ENCODE measurements at places on chromosomes 3 and 15.

- no peak for DNase-seq
These were observed 39.4 kb downstream of the DNAJB8 start for GRCh38 chr3:128427175-128427857.

DNA sequence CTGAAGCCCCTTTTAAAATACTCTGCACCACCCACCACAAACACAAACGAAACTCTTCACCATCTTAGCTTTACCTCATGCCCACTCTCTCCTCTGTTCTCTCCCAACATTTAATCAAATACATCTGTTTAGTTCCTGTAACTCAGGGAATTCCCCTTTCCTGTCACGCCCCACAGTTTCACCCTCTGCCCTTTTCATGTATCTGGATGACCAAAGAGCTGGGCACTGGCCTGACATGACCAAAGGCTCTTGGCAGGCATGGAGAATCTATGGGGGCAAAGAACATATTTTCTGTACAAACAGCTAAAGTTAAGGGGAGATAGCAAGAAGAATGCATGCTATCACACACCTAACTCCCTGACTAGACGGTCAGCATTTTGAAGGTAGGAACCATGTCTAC, 270.0 kb downstream of the TBL1XR1 start:
- no peak for DNase-seq

GRCh38 chr3:42631620-42632019, 21.9 kb upstream of the ZBTB47 start:
- no peak for DNase-seq

GRCh38 chr3:62260655-62261054, 112.7 kb downstream of the FEZF2 start:
- no peak for DNase-seq

DNA sequence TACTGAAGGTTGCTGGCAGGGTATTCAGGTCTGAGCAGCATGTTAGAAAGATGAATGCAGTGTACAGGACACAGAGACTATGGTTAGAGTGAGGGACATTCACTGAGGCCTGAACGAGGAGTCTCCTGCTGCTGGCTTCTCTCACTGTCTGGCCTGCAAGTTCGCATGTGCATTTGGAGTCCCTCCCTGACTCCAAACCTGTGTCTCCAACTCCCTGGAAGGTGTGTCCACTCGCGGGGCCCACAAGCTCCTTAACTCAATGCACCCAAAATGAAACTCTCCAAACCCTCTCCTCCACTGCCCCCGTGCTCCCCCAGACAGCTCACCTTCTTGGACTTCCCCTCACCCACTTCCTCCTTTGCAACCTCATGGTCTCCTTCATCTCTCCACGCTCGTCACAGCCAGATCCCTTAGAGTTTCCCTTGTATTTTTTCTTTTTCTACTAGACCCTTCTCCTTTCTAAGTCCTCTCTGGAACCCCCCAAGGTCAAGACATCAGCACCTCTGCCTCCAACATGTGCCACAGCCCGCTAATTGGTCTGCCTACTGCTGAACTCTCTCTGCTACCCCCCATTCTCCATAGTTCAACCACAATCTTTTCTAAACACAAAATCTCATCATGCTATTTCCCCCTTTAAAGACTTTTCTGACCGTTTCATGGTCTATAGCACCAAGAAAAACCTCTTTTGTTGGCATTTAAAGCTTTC, 58.3 kb downstream of the HES1 start:
- DNase-seq: no peak

DNA sequence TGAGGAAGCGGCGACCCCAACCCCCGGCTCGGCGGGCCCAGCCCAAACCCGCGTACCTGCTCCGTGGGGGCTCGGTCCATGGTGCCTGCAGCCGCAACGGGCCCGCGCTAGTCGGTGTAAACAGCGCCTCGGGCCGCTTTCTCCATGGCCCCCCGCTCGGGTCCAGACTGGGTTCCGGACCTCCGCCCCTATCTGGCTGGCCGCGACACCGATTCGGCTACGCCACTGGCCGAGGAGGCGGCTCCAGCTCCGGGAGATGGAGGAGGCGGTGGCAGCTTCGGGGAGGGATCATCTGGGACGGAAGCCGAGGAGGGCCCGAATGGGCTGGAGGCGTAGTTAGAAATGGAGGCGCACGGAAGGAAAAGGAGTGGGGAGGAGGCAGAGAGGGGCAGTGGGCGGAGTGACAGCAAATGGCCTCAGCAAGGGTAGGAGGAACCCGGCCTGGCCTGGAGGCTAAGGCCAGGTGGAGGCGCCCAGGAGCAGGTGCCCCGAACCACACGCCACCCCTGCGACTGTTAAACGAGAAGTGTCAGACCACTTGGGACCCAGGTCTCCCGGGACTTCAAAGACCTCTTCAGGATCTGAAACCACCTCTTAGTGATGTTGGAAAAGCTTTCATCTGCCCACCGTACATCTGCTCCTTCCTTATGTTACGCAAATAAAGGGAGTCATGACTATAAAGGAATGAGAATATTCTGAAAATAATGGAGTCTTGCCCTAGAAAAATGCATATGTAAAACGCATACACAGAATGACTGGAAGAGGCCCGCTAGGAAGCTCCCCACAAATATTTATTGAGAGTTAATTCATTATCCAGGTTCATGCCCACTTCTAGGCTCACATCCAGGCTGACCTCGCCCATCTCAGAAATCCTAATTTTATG, at the start of gene SECISBP2L:
Gene SECISBP2L (minus strand): TSS at position 227 of the 883 bp plus-strand sequence. CDS start 147 bp downstream, at position 80.
- DNase-seq: peak; percentile 96

- DNase-seq: no peak
These were observed 43.2 kb upstream of the UBE2E2 start for GRCh38 chr3:23159929-23160328.

- DNase-seq: no peak
These were observed 59.4 kb downstream of the MYO9A start for GRCh38 chr15:72058585-72058984.

GRCh38 chr3:127321371-127321770, 33.5 kb upstream of the PRR20G start:
- DNase-seq: no peak

All from NAMALWA (cell line).